Transverse colon (tissue), 4 donors: ENCODE measurements at places on chromosomes 2 and 18.

DNA sequence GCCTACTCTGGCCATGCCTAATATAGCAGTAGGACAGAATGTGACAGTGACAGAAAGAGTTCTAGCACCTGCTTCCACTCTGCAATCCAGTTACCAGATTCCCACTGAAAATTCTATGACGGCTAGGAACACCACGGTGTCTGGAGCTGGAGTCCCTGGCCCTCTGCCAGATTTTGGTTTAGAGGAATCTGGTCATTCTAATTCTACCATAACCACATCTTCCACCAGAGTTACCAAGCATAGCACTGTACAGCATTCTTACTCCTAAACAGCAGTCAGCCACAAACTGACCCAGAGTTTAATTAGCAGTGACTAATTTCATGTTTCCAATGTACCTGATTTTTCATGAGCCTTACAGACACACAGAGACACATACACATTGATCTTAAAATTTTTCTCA lies 45.2 kb upstream of the TTR start:
- no peak for DNase-seq

DNA sequence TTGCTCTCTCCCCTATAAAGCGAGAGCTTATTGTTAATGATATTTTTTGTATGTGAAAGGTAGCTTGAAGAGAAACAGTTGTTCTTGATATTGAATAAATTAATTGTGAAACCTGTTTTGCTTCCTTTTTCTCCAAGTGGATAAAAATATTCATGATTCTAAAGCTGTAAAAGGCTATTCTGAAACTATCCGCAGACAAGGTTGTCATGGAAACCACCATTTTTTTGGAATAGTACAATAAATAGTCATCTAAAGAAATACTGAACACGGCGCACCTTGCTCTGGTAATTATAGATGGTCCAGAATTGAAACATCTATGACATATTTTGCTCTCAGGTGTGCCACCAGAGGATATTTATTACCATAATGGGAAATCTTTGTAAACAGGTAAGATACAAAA lies 1103.0 kb upstream of the SLC39A10 start:
- no peak for DNase-seq

DNA sequence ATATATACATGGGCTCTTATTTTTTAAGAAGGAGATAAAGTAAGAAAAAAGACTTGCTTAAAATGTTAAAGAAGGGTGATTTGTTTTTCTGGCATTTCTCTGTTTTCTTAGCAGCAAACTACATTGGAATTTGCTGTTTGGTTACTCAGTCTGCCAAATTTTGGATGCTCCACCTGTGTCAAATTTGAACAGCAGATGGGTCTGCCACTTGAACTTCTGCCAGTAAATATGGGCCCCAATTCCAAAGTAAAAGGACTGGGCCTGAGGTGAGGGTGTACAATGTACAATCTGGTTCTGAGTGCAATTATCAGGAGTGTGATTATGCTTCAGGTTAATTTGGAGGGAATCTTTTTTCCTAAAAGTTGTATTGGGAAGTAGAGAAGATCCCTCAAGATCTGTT lies 794.5 kb downstream of the DSC3 start:
- DNase-seq: no peak

- no peak for DNase-seq
Measured at GRCh38 chr18:59460072-59460420, 101.0 kb upstream of the LMAN1 start.

DNA sequence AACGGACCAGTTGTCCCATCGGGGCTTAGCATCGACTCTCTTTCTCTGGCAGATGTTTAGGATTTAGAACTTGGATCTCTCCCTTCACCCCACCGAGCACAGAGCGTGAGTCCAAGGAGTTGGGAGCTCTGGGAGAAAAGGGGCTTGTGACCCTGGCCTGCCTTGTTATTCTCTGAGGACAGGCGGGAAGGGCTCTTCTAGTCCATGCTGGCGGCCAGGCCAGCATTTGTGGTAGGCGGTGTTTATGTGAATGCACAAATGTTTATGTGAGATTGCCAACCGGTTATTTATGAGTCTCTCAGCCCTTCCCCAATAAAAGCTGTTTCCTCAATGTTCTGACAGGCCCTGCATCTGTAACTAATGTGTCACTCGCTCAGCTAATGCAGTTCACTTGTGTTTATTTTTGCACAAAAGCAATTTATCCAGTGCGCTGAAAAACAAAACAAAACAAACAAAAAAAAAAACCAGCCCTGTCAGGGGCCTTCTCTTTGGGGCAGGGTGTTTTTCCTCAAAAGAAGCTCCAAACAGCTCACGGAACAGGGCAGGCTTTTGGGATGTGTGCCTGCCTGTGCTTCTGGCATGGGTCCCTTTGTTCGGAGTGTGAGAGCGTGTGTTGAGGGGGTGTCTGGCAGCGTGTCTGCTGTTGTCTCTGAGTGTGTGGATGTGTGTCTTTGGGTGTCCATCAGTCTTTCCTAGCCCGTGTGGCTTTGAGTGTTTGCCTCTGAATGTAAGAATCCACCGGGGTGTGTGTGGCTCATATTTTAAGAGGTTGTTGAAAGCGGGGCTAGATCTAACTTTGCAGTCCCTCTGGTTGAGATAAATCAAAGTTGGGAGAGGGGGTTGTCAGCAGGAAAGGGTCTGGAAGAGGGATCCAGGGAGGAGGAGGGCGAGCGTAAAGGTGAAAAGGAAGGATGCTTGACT lies 52.8 kb upstream of the HAAO start:
- DNase-seq: peak; percentile 31

GRCh38 chr2:115199966-115200365 lies 757.5 kb downstream of the DPP10 start:
- DNase-seq: no peak

GRCh38 chr2:587087-587960 lies 89.9 kb downstream of the TMEM18 start:
- no peak for DNase-seq

DNA sequence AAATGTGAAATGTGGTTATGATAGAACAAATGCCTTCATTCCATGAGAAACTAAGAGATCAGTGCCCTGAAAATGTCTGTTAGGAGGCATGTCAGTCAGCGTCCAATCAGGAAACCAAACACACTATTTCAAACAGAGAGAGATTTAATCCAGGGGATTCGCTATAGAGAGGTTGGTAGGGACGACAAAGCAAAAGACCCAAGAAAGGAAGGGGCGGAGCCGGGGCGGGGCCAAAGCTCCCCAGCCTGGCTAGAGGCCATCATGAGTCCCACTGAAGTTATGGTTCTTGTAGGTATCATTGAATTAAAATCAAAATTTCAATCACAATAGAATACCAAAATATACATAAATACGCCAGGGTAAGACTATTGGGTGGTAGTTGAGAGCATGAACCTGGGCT lies 32.9 kb upstream of the RNF149 start:
- DNase-seq: no peak

- no peak for DNase-seq
Measured at GRCh38 chr2:162824304-162824703, 14.3 kb downstream of the KCNH7 start.

DNA sequence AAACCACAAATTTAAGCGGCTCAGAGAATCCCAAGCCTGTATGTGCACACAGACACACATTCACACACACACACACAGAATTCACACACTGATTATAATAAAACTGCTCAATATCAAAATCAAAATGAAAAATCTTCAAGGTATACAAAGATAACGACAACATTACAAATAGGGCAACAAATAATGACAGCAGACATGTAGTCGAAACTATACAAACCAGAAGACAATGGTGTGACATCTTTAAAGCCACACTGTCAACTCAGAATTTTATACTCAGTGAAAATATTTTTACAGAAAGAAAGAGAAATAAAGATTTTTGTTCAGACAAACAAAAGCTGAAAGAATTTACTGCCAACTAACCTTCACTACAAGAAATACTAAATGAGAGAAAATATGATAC lies 333.4 kb downstream of the INSIG2 start:
- no peak for DNase-seq

DNA sequence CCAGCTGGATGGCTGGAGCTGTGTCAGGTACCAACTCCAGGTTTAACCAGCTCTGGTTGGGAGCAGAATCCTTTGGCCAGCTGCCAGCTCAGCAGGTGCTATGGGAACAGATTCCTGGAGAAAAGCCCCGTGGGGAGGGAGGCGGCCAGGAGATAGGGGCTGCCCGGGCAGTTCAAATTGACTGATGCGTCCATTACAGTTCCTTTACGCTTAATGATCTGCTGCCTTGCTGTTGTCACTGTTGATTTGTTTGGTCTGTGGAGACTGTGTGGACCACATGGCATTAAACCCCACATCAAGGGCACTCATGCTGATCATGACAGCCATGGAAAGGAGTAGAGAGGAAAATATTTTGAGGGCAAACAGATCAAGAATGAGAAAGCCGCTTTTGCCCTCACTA lies 200.0 kb downstream of the TSN start:
- no peak for DNase-seq

DNA sequence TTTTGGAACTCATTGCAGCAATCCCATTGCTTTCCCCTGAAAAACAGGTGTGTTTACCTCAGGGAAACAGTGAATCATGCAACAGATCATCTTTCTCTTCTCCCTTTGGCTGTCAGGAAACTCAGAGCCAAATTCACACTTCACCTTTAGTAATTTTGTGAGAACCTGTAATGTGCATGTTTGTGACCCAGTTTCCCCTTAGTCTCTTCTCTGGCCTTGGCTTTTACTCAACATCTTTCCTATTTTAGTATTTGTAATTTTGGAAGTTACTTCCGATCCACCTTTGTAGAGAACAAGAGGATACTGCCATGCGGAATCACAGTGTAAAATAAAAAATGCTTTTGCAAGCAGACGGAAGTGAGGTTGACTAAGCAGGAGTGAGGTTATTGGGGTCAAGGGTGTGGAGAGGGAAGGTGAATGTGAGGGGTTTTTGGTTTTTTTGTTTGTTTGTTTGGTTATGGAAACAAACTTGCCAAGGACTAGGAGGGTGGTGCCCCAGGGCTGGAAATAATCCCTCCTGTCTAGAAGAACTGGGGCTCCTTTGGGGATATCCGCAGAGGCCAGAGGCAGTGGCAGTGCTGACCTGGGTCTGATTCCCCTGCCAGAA lies 14.0 kb downstream of the ASPRV1 start:
- DNase-seq: no peak

DNA sequence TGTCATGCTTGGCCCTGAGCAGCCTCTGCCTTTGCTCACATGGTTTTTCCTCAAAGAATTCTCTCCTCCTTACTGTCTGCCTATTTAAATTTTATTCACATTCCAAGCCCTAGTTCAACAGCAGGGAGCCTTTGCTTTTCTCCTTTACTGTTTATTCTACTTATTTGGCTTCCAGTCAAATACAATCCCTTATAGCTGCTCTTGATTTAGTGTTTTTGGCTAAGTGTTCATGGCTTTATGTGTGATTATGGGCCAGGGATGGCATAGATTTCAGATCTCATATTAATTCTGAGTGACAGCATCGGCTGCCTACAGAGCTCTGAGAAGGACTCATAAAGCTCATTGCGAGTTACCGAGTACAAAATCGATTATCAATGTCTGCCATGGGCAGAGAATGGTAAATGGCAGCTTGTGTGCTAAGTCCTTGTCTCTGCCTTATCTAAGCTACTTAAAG lies 106.7 kb downstream of the METTL8 start:
- DNase-seq: no peak

GRCh38 chr2:223169830-223170605 lies 118.0 kb downstream of the KCNE4 start:
- no peak for DNase-seq

GRCh38 chr2:235577404-235578330 lies 83.8 kb downstream of the AGAP1 start:
- DNase-seq: no peak

DNA sequence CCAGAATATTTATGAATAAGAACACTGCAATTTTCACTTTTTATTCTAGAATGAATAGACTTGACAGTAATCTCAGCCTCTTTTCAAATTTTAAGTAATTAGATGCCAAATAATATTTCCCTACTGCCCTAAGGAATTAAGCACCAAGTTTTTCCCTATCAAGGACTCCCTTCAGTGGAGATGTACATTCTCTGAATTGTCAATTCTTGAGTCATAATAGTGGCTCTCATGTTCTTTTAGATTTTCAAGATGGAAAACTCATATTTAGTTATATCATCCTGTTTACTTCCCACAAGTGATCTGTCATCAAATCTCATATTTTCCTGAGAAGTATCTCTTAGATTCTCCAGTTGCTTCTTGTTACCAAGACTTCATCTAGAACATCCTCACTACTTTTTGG lies 1248.9 kb upstream of the CHAC2 start:
- DNase-seq: no peak

DNA sequence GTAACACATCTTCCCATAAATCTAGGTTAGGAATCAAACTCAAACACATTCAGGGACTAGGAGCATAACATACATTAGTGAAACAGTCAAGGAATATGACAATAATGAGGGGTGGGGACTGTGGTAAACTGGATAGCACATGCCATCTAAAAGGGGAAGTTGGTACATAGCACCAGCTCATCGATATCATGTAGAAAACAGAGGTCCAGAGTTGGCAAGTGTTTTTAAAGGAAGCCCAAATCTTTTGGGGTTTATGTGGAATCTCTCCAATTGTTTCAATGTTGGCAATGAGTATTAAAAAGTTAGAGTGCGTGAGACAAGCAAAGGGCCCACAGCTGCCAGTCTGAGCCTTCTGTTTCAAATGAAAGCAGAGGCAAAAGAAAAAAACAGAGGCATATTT lies 24.4 kb downstream of the KLF7 start:
- DNase-seq: no peak

- no peak for DNase-seq
Measured at GRCh38 chr18:41569867-41570266, 385.2 kb upstream of the PIK3C3 start.

GRCh38 chr2:25835906-25836305 lies 42.4 kb downstream of the ASXL2 start:
- no peak for DNase-seq

- DNase-seq: no peak
Measured at GRCh38 chr2:33166287-33166881, 219.6 kb downstream of the LTBP1 start.

GRCh38 chr2:23617167-23617810 lies 232.3 kb downstream of the KLHL29 start:
- DNase-seq: peak; percentile 46

DNA sequence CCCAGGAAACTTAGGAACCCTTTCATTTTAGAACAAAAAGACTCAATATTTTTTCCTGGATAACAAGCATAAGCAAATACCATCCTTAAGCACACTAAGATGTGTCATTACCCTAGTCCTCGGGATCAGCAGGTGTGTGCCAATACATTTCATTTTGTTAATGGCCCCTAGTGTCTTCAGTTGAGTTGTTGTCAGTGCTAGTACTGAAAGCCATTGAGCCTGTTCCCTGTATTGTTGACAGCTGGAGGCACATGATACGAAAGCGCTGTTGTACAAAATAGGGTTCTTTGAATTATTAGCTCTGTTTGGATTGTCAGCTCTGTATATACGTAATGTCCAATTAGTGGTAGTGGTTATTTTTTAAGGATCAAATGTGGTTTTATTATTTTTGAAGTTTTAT lies 29.5 kb downstream of the VAPA start:
- no peak for DNase-seq

GRCh38 chr2:106160786-106161261 lies 33.3 kb downstream of the UXS1 start:
- DNase-seq: no peak

DNA sequence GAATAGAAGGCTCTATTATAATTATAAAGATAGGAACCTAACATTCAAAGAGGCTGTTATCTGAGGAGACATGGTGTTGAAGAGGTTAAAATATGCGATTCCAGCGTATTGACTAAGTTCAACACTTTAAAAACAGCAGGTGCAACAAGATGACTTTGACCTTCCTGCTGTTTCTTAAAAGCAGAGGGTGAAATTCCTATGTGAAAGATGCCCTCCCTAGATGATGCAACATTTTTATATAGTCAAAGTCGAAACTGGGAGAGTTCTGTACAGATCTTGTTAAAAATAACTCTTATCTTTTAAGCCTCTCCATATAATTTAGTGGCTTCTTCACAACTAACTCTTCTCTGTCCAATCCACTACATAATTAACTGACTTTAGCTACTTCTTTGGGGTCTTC lies 4.4 kb upstream of the ACKR3 start:
- DNase-seq: no peak
